ENCODE measurements at places on chromosomes 7 and 10. TPM values are rescaled to one million over a fixed set of nuclear protein-coding genes. Genes with fewer than 3 reads are reported as not detected.

GRCh38 chr7:7980134-7980533, 11.5 kb downstream of the GLCCI1 start:
- DNase-seq = no peak

DNA sequence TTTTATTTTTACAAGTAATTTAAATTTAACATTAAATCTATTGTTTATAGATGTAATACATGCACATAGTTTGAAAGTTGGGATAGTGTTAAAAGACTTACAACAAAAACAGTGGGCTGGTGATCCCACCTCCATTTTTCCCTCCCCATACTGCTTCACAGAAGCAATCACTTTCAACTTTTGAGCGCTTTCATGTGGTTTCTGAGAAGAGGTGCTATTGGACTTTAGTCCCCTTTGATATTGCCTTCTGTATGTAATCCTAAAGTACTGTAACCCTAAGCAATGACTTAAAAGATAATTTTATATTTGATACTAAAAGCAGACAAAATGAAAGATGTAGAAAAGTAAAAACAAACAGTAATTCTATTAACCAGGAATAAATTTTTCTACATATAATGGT, 88.1 kb upstream of the FAM171A1 start:
- DNase-seq = no peak

DNA sequence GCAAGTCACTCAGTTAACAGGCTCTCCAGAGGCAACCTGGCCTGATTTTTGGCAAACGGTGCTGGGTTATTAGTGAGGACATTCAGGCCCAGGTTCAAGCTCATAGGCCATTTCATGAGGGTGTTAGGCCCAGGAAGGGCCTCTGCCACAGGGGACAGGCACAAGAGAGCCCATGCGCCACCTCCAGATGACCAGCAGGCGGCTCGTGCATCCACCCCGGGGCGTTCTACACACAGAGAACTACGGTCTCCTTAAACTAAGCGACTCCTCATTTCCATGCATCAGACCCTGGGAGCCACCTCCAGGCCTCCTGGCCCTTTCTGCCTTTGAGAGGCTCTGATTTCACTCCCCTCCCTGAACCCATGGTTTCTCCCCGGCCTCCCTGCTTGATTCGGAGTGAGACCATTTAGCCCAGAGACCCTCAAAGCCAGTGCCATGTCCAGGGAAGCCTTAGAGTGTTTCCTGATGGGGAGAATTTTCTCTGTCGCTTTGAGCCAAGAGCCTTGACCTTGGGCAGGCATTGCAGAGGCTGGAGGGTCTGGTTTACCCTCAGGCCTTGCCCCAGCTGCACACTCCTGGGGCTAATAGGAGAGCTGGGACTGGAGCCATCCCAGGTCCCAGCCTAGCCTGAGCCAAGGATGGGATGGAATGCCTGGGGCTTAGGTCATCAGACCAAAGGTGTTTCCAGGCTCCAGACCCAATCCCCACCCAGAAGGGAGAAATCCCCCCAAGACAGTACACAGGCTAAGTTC, 188.0 kb downstream of the GRID1 start:
- no peak for DNase-seq

- no peak for DNase-seq
Measured at GRCh38 chr10:65470986-65471385, 1454.8 kb upstream of the LRRTM3 start.

DNA sequence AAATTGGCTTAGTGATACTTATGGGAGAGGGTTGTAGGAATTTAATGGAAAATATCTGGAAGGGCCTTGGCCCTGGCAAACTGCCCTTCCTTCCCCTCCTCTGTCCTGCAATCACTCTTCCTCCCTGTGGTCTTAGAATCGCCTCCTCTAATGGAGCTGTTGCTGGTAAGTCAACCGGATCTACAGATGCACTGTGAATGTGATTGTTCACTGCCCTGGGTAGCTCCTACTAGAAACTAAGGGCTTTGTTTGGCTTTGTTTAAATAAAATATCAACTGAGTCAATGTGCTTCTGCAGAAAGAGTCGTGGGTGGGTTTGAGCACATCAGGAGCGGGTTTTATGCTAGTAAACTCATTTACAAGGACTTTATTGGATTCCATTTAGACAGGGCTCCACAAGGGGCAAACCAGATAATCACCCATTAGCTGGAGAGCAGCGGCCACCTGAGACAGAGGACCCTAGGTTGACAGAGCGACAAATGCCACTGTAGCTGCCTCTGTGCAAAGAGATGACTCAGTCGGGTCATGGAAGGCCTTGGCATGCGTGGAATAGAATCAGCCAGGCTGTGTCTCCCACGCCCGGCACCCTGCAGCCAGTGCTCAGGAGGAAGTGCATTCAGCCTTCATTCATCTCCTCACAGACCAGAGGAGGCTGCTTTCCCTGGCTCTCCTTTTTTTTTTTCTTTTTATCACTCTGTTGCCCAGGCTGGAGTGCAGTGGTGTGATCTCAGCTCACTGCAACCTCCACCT, 97.9 kb downstream of the GAD2 start:
- no peak for DNase-seq

- DNase-seq = peak; percentile 23
Measured at GRCh38 chr10:5573968-5574641, 49.3 kb downstream of the CALML3 start.

GRCh38 chr7:3300221-3300650, 816 bp upstream of the SDK1 start:
- no peak for DNase-seq

DNA sequence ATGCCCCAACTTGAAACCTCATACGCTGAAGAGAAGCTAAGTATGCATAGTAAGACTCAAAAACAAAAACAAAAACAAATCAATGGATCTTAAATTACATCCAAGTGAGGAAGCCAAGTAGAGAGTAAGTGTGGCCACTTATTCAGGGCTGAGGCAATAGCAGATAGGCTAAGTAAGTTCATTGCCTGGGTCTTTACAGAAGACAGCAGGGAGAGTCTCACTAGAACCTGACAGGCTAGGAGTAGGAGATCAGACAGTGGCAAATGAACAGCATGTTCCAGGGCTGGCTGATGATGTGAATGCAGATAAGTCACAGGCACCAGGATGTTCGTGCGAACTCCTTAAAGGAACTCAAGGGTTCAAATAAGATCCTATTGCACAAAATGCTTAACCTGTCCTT, 568.6 kb downstream of the KCNMA1 start:
- DNase-seq = no peak

The TSPAN13 gene
- polyA plus RNA-seq = 49.3 TPM

The RALA gene
- polyA plus RNA-seq = 7.9 TPM

Data from pancreas (tissue), 10 donors.